ENCODE measurements at places on chromosomes 16 and 17.

DNA sequence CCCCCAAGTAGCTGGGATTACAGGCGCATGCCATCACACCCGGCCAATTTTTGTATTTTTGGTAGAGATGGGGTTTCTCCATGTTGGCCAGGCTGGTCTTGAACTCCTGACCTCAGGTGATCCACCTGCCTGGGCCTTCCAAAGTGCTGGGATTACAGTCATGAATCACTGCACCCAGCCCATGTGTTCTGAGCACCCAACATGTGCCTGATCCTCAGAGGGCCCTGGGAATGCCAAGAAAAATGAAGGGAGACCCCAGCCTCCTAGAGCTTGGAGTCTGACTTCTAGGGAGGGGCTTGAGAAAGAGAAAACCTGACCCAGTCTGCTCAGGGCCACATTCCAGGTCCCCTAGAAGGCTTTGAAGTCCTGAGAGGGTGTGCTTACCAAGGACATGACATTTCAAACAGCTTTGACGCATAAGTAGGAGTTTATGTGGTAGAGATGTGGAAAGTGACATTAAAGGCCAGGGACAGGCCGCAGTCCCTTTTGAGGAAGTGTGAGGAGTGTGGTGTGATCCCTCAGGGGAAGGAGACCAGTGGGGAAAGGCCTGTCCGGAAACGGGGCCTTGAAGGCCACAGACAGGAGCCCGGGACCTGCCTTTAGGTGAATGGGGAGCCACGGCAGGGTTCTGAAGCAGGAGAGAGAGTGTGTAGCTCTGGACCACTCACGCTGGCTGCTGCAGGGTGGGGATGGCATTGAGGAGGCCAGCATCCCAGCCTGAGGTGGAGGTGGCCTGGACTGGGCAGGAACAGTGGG lies 1.1 kb upstream of the CCL22 start:
- DNase-seq: no peak

- no peak for DNase-seq
These were observed 17.7 kb downstream of the KNOP1 start for GRCh38 chr16:19700319-19700781.

DNA sequence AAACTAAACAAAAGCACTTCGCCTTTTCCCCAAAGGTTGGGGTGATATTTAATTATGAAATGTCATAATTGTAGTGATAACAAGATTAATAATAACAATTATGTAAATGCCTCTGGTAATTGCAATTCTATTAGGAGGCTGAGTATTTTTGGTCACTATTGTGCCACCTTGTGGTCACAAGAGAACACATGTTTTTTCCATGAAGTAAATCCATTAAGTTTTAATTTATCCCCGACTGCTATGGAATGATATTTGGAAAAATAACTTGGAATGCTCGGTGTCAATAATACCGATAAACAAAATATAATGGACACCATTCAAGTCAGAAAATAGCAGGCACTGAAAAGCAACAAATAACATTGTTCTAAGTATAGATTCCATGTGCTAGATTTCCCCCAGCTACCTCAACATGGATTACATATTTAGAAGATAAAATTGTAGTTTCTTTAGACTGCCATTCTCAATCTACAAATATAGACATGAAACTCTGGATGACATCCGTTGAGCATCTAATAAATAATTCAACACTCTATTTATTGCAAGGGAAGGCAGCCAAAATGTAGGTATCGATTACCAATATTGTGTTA lies 25.0 kb upstream of the KCNJ2 start:
- DNase-seq: no peak

- DNase-seq: no peak
These were observed 14.4 kb downstream of the RHOT1 start for GRCh38 chr17:32156656-32157055.

- DNase-seq: no peak
These were observed 12.4 kb upstream of the ZNF689 start for GRCh38 chr16:30622455-30623032.

- DNase-seq: no peak
These were observed 4.7 kb downstream of the ZACN start for GRCh38 chr17:76083536-76084182.

GRCh38 chr17:49249292-49249794 lies 18.8 kb upstream of the PHOSPHO1 start:
- DNase-seq: no peak
